GM12878 (cell line): ENCODE measurements at places on chromosomes 6 and 20. TPM values are rescaled to one million over a fixed set of nuclear protein-coding genes. Genes with fewer than 3 reads are reported as not detected.
A peak's percentile ranks its signal among the peaks of the same experiment; 100 is the strongest.

DNA sequence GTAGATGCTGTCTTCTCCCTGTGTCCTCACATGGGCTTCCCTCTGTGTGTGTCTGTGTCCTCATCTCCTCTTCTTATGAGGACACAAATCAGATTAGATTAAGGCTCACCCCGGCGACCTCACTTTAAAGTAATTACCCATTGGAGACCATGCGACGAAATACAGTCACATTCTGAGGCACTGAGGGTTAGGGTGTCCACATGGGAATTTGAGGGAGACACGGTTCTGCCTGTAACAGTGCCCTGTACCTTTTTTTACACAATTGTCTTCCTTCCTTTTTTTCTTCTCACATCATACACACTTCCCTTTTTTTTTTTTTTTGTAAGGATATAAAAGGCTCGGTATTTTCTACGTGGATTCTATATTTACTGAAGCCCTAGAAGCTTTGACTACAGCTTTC is 48.9 kb downstream of the DEK start:
- no peak for DNase-seq

The PCK1 gene
- total RNA-seq: 0.33 and 0.56 TPM in 2 replicates

GRCh38 chr6:33567836-33568235 is 12.2 kb downstream of the BAK1 start:
- no peak for DNase-seq

DNA sequence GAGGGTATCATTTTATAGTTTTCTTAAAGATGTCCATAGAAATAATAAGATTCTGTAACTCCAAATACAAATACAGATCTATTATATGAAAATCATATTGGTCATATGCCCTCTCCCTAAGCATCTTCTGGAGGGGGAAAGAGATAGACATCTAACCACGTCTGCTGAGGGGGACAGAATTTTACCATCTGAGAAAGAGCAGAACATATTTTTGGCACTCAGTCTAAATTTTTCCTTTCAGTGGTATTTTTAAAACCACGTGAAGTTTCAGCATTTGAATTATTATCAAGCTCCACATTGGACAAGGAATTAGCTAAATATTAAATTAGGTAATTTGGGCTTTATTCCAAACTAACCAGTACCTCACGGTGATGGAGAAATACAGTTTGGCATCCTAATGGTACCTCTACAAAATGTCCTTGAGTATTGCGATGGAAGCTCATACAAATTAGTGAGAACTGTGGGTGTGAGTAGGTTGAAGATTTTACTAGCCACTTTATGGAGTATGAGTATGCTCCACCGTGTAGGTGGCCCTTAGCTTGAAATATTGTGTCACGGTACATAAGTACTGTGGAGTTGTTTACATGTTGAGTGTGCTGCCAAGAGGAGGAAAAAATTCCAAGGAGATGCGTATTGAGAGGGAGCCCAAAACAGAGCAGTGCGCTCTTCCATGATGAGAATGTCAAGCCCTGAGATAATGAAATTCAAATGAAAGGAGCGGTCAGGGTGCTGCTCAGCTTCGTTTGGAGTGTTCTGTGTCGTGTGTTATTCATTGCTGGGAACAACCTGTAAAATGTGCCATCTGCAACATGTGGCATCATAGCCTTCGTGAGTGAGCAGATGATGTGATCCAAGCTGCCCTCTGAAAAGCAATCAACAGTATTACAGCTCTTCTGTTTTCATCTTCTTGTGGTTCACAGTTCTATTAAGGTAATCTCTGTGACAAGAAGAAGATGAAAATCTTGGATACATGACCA is 48.4 kb upstream of the PHACTR2 start:
- DNase-seq: no peak

GRCh38 chr6:112113918-112114317 is 26.5 kb downstream of the FAM229B start:
- DNase-seq: no peak

GRCh38 chr20:13793001-13793400 is 8.2 kb downstream of the NDUFAF5 start:
- DNase-seq: no peak

DNA sequence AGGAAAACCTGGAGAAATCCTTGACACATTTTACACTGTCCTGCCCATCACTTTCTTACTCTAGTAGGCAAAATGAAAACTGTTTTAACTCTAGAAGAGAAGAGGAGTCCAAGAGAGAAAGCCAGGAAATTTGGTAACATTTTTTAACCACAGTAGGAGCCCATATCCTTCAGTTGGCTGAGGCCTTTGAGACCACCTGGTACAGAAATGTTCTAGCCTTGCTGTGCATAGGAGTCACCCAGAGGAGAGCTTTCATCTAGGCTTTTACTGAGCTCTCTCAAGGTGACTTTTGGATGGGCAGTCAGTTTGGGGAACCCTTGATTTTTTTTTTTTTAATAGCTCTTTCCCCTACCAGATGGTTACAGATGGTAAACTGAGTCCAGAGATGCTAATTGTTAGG is 25.0 kb downstream of the LRRN4 start:
- no peak for DNase-seq

The HLA-DPB1 gene
- 481 and 486 TPM in 2 replicates for total RNA-seq

The ZMYND8 gene
- total RNA-seq: 42.1 and 54.8 TPM in 2 replicates

DNA sequence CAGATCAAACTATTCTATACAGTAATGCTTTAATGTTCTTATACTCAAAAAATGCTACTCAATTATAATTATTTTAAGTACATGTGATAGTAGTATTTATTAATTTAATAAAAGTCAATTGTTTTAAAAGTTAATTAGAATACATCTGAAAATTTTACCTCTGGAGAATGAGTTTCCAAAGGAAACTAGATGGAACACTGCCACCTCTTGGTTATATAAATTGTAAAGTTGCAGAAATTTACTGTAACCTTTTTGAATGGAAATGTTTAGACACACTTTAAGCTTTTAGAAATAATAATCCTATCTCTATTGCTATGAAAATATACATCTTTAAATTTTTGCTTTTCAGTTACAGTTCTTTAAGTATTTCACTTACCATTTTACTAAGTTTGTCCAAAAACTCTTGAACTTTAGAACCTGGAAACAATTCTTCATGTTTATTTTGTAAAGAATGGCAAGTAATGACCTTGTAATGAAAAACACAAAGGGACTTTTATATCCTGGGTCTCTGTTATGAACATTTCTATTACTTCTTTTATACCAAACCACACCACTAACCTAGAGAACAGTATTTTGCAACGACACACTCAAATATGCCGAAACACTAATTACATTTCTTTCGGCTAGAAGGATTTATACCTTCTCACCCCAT is 10.9 kb upstream of the BMP5 start:
- DNase-seq: no peak

The CUL9 gene
- total RNA-seq: 36.0 and 42.7 TPM in 2 replicates

- DNase-seq: no peak
Measured at GRCh38 chr6:158772172-158772571, 47.0 kb downstream of the EZR start.

- no peak for DNase-seq
Measured at GRCh38 chr6:82893889-82894652, 171.6 kb downstream of the UBE3D start.

DNA sequence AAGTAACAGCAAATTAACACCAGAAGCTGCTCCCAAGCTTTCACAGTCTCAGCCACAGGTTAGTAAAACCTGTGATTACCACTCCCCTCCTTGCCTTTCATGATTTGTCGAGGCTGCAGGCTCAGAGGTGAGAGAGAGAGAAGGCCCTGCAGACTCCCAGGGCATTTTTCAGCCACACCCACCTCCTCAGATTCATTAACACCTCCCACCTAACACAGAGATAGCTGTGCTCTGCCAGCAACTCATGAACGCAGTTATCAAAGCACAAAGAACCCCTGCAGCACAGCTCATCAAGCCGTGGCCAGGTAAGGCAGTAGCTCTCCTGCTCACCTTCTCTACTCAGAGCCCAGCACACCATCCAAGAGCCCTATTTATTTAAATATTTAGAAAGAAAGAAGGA is 27.1 kb downstream of the F13A1 start:
- DNase-seq: no peak

DNA sequence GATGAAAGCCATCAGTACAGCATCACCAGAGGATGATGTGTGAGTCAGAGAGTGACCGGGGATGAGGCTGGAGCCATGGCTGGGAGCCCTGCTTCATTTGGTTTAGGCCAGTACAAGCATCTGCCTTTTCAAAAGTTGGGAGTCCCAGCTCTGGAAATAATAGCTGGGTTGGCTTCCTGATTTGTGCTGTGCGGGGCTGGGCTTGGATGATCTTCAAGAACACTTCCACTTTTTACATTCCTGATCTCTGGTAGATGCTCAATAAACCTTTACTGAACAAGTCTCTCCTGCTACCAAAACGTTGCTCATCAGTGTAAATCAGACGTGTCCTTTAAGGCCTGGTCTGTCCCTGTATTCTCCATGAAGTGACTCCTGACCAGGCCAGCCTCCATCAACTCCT is 44.1 kb upstream of the ADGRF4 start:
- no peak for DNase-seq

DNA sequence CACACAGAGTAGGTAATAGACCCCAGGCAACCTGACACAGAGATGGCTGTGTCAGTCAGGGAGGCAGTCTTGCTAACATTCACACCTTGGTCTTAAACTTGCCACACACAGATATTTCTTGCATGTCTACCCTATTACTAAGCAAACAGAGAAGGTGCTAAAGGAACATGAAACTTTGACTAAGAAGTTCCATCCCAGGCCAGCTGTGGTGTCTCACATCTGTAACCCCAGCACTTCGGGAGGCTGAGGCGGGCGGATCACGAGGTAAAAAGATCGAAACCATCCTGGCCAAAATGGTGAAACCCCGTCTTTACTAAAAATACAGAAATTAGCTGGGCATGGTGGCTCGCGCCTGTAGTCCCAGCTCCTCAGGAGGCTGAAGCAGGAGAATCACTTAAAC is 222.4 kb upstream of the JARID2 start:
- DNase-seq: peak; percentile 94

The NR2E1 gene
- total RNA-seq: not detected in 2 replicates

GRCh38 chr6:117547688-117548621 is 54.4 kb downstream of the GOPC start:
- DNase-seq: no peak

DNA sequence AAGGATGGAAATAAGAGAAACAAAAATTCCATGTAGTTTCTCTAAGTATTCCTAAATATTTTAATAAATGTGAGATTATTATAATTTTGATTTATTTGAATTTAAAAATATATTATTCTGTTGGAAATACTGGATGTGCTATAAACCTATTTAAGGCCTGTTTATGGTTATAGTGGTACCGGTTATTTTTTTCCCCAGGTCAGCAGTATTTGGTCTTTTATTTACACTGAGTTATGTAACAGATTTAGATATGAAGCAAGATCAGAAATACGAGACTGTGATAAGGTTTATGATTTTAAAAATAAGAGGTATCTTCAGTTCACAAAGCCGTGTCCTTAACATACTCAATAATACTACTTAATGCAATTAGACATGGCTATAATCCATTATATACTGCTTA is 634.3 kb upstream of the POU3F2 start:
- no peak for DNase-seq

- no peak for DNase-seq
Measured at GRCh38 chr20:46312075-46312944, 4.0 kb upstream of the CDH22 start.

The GCLC gene
- 19.6 and 20.4 TPM in 2 replicates for total RNA-seq

DNA sequence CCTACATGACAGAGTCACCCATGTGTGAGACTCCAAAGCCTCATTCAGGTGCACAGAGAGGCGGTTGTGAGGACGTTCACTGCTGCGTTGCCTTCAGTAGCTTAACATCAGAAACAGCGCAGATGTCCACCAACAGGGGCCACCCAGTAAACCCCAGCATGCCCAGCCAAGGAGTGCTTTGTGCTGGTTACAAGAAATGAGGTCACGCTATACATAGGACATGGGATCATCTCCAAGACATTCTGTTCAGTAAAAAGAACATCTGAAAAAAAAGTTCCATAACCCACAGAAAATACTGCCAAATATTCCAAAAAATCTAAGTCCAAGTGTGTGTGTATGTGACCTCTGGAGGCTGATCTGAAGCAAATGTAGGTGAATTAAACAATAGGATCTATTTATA is 16.0 kb downstream of the SLC52A3 start:
- DNase-seq: no peak

The C20orf202 gene
- not detected in 2 replicates for total RNA-seq

The ZBTB22 gene
- total RNA-seq: 9.7 and 12.0 TPM in 2 replicates

GRCh38 chr6:54282186-54282585 is 26.1 kb upstream of the TINAG start:
- DNase-seq: no peak

DNA sequence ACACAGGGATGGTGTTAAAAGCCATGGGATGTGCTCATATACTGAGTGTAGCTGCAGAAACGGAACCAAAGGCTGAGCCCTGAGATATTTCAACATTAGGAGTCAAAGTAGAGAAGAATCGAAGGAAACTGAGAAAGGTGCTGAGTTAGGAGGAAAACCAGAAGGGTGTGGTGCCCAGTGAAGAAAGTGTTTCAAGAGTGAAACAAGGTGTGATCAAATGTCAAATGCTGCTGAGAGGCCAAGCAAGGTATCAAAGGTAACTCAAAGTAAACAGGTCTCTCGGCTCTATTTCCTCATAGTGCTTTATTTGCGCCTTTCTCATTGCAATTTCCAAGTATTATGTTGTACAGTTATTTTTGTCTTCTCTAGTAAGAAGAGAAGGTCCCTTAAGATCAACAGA is 94.1 kb downstream of the PRDM1 start:
- no peak for DNase-seq

The DEFB124 gene
- total RNA-seq: not detected in 2 replicates

DNA sequence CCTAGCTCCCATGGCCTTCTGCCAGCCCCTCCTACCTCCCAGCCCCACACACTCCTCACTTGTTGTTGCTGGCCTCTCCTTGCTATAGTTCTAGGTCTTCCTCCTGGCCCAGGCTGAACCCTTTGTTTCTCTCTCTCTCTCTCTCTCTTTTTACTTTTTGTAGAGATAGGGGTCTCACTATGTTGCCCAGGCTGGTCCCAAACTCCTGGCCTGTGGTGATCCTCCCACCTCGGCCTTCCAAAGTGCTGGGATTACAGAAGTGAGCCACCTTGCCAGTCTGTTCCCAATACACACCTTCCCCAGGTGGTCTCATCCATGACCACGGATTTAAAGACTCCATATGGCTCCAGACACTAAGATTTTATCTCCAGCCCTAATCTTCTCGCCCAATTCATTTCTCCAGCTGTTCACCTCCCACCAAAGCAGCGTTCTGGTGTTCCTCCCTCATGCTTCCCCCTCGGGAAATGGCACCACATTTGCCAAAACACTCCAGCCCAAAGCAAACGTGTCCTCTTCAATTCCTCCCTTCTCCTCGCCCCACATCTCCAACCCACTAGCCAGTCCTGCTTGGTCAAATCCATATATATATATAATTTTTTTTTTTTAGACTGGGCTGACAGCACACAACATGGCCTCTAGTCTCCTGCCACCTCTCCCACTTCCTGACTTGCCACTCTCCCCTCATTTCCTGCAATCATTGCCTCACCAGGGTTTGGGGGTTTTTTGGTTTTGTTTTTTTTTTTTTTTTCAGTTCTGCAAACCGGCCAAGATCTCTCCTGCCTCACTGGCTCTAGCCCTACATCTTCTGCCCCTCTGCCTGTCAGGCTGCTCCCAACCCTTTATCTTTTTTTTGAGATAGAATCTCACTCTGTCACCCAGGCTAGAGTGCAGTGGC is 104.4 kb downstream of the NCR2 start:
- DNase-seq: peak; percentile 67
